Kidney tubule cell (primary cell): ENCODE measurements at places on chromosomes 5 and 9.
A peak's percentile ranks its signal among the peaks of the same experiment; 100 is the strongest.

DNA sequence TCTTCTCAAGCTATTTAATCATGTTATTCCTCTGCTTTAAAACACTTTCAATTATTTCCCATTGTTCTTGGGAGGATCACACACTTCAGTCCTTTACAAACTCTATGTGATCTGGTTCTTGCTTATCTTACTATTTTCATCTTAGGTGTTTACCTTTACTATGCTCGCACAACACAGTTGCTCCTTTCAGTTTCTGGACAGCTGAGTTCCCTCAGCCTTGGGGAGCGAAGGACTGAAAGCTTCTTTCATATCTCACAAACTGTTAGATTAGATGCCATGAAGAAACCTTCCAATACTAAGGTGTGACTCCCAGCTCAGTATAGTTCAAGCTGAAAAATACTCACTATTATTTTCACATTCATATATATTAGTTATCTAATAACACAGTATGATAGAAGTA is 117.9 kb downstream of the CDC42SE2 start:
- no peak for DNase-seq

DNA sequence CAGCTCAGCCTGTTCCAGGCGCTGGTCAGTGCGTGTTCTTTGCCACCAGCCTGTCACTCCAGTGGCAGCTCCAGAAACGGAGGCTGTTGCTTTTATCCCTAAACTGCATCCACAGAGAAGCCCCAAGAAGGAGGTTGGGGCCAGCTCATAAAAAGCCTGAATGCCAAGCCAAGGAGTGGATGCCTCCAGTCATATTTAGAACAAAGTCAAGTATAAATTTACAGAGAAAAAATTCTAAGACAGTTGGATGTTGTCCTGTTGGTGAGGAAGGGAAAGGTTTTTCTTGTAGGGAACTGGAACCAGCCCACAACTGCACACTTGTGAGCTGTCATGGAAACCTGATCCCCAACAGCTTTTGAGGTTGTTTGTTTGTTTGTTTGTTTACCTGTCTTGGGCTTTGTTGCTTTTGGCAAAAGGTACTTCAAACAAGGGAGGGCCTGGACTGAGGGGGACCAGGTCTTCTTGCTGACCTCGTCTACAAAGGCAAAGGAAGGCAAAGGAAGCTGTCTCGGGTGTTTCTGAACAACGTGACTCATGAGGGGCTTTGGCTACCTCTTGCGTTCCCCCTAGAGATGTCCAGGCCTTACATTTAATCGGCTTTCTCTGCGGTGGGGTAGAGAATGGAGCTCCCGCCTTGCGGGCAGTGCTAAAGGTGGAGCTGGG is 36.7 kb downstream of the OLFML2A start:
- DNase-seq: no peak

DNA sequence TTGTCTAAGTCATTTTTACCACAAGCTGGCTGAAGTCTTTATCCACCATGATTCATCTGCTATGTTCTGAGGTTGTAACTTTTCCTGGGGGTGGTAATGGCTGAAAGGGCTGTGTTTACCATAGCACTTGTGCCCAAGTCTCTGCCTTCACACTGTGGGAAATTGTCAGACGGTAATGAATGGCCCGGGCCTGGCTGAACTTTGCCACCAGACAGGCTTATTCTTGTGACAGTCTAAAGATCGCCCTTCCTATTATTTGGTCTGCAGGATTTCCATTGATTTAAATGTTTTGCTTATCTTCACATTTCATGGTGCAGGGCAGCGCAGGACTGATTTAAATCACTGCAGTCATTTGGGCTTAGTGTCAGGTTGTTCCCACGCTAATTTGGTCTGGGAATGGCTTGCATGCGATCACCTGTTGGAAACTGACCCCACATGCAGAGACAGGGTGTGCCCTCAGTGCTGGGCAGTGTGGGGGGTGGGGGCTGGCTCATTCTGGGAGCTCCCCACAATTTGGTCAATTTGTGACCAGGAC is 109.3 kb upstream of the ICE1 start:
- peak; percentile 53 for DNase-seq

DNA sequence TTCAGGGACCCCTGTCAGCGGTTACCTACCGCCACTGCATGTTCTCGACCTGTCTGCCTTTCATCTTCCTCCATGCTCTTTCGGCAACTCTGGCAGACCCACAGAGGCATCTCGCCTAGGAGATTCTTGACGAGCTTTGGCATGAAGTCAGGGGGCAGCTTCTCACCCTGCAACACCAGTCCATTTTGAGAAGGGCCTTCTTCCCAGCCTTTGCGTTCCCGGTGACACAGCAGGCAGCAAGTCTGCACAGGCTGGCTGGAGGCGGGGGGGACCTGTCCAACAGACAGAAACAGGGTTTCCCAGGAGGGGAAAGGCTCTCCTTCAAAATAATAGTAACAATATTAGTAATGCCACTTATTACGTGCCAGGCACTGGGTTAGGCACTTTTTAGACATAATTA is 15.5 kb downstream of the FAM193B start:
- DNase-seq: no peak

DNA sequence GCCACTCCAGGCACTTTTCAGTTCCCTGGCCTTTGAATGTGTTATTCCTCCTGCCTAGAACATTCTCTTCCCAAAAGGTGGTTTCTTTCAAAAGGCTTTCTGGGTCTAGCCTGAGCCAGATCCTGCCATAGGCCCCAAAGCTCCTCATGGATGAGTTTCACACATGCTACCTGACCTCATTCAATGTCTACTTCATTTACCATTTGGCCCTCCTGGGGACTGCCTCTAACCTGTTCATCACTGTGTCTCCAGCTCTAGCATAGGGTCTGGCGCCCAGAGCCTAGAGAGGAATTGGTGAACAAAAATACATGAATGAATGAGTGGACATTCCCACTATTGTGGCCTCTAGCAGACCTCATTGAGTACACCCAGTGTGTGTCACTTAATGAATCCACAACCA is 5.4 kb upstream of the P4HA2 start:
- no peak for DNase-seq

DNA sequence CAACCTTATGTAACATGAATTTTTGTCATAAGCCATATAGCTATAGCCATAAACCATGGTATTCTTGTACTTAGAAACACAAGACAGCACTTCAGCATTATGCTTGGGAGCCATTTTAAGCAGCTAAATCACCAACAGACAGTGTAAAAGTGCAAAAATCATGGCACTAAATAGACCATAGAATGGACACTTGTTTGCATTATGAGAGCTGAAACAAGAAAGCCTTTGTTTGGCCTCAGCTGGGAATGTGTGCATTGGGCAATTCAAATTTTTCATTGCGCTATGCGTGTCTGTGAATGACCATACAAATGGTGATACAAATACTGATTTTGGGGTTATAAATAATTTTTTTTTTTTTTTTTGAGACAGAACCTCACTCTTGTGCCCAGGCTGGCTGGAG is 23.7 kb downstream of the KDM4C start:
- no peak for DNase-seq

DNA sequence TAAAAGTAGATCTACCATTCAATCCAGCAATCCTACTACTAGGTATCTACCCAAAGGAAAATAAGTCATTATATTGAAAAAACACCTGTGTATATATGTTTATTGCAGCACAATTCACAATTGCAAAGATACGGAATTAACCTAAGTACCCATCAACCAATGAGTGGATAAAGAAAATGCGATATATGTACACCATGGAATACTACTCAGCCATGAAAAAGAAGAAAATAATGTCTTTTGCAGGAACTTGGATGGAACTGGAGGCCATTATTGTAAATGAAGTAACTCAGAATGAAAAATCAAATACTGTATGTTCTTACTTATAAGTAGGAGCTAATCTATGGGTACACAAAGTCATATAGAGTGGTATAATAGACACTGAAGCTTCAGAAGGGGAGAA is 63.4 kb upstream of the PITX1 start:
- DNase-seq: no peak

- peak; percentile 26 for DNase-seq
Observed at GRCh38 chr5:9557696-9558095, 11.8 kb upstream of the SEMA5A start.

DNA sequence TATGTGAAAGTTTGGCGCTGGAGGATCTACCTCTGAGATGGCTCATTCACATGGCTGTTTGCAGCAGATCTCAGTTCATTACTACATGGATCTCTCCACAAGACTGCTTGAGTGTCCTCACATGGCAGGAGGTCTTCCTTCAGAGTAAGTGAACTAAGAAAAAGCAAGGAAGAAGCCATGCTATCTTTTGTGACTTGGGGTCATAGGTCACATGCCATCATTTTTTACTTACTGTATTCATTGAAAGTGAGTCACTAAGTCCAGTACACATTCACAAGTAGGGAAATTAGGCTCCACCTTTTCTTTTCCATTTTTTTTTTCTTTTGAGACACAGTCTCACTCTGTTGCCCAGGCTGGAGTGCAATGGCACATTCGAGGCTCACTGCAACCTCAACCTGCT is 8.7 kb upstream of the CDKN2AIPNL start:
- peak; percentile 73 for DNase-seq

- DNase-seq: no peak
Observed at GRCh38 chr5:149902177-149902576, 42.4 kb downstream of the PDE6A start.

DNA sequence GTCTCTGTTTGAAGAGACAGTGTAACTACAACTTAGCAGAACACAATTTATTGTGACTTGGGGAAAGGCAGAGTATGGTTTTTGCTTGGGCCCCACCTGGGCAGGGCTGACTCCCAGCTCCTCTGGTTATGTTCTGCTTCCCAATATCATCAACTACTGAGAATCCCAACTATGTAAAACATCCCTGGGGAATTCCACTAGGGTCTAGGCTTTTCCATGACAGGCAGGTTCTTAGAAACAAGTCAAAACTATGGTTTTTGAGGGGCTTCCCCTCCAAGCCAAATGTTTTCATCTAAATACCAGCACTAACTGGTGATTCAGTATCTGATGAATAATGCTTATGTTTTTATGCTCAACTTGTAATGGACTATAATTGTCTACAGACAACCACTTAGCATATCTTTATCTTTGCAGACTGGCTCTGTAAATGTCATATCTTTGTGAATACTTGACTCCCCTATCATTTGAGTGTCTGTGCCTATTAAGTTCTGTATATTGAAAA is 409.5 kb downstream of the PDE4D start:
- DNase-seq: peak; percentile 96

DNA sequence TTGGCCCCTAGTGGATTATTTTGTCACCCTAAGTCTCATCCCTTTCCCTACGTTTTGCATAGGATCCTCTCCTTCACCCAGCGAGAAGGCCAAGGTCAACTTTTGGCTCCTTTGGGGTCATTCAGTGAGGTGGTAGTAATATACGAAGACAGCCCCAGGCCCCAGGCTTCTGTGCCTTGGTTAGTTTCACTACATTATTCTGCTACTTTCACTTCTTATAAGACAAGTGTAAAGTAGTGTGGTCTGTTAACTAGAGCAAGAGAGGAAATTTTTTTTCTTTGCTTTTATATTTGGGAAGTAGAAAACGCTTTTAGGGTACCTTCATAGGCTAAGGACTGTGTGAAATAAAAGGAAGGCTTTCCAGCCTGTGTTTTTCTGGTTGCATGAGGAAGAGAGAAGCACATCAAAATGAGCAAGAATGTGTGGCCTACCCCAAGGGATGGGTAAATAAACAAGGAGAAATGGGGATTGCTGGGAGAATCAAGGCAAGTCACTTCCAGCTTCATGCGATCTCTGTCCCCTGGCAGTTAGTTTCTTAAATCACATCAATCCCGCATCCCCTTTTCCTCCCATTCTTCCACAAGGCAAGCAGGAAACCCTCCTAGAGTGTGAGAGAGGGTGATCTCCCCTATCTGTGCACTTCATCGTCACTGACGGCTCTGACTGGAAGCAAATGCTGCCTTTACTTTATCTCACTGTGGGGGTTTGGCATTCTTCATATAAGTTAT is 677.0 kb upstream of the WWC1 start:
- DNase-seq: no peak

DNA sequence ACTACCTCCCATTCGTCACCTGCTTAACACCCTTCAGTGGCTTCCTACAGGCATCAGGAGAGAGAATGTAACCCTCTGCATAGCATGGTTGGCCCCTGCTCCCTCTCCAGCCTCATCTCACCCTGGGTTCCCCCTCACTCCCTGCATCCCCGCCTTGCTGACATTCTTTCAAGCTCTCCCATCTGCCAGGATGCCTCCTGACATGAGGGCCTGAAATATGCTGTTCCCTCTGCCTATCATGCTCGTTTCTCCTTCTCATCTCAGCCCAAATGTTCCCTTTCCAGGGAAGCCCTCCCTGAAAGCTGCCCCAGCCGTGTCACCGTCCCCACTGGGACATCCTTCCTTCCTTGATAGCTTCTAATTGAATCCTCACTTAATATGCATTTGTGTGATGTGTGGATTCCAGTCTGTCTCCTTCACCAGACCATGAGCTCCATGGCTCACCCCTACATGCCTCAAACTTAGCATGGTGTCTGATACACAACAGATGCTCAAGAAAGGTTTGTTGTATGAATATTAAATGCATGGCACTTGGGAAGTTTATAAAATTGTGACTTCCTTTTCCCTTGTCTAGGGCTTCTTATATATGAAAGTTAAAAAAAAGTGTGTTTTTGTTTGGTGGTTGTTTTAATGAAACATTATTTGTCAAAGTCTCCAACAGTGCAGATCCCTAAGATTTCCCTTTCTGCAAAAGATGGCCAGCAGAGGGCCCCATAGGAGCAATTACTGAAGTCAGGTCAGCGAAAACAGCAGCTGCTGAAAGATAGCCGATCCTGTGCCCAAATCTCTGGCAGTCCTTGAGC is 7.3 kb upstream of the C5orf58 start:
- peak; percentile 57 for DNase-seq

- peak; percentile 87 for DNase-seq
Observed at GRCh38 chr9:126791406-126792230, 13.2 kb upstream of the ZBTB43 start.

DNA sequence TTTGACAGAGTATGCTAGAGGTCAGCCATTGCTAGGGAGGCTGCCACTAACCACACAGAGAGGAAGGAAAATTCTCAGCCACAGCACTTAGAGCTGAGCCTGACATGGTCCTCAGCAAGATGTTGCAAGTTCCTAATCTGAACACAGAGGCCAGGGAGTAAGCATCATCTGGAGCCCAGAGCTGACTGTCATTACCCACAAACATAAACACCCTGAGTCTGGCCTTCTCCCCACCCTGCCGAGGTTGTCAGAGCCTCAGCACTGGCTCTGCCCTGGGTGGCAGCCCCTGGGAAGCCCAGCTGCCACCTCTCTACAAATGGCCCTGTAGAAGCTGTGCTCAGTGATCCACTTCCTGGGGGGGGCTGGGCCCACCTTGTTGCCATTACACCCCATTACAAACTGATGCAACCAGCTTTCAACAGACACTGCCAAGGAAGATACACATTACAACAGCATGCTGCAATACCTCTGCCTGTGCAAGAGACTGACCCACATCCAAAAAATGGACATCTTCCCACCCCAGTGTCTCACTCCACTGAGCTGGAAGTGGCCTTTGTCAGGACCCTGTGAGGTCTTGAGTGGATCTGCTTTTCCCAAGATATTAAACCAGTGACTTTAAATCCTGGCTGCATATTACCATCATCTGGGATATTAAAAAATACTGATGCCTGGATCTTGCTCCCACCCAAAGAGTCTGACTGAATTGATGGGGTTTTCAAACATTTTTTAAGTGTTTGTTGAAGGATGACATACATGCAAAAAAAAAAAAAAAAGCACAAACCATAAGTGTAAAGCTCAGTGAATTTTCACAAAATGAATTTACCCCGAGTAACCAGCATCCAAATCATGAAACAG is 33.0 kb downstream of the IRF1 start:
- DNase-seq: peak; percentile 49

- DNase-seq: no peak
Observed at GRCh38 chr9:113306566-113306965, 3.4 kb upstream of the RNF183 start.
